NCI-H460 (cell line): ENCODE measurements at places on chromosomes 1 and 21. TPM values are rescaled to one million over a fixed set of nuclear protein-coding genes. Genes with fewer than 3 reads are reported as not detected.

The WNT4 gene
- total RNA-seq = 0.10 TPM in 1 of 2 replicates, not detected in the other

DNA sequence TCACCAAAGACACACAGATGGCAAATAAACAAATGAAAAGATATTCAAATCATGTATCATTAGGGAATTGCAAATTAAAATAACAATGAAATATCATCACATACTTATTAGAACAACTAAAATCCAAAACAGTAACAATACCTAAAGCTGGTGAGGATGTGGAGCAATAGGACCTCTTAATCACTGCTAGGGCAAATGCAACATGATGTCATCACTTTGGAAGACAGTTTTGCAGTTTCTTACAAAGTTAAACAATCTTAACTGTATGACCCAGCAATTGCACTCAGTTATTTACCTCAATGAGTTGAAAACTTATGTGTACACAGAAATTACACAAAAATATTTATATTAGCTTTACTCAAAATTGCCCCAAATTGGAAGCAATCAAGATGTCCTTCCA, 47.3 kb downstream of the SELENOF start:
- no peak for DNase-seq

- DNase-seq = no peak
Observed at GRCh38 chr1:32755098-32755809, 52.7 kb upstream of the SYNC start.

DNA sequence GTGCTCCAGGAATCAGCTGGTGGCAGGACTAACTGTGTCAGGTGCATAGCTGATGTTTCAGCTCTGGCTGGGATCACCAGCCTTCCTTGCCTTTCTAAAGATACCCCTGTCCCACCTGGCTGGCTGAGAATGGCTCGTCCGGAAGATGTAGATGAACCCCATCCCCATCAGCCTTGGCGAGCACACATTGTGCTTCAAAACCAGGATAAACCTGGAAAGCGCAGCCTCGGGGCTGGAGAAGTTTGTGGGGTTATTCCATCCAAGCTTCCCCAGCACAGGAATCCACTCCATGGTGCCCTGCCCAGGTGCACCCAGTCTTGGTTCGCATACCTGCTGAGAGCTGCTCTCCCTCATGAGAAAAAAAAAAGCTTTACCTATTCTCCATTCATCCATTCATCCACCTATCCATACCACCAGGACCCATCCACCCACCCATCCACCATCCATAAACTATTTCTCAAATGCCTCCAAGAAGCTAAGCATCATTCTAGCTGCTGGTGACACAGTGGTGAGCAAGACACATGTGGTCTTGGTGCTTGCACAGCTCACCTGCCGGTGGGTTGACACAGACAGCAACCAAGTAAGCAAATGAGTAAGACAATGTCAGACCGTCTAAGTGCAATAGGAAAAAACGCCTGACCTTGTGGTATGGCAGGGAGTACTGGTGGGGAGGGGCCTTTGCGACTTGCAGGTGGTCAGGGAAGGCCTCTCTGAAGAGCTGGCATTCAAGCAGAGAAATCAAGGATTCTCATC, 94.0 kb downstream of the DMRTB1 start:
- DNase-seq = no peak

- DNase-seq = no peak
Observed at GRCh38 chr1:229856009-229856650, 210.9 kb upstream of the GALNT2 start.
